Muscle of leg (tissue), 16 donors: ENCODE measurements at places on chromosomes 2 and 18. TPM values are rescaled to one million over a fixed set of nuclear protein-coding genes. Genes with fewer than 3 reads are reported as not detected.

The KIF3C gene
- polyA plus RNA-seq, result 6.2 TPM

The LAMA3 gene
- polyA plus RNA-seq, result 3.6 TPM

The NPAS2 gene
- 8.5 TPM for polyA plus RNA-seq

The TUBA3D gene
- 0.45 TPM for polyA plus RNA-seq

The DSC2 gene
- polyA plus RNA-seq, result 3.1 TPM

The OR6B2 gene
- polyA plus RNA-seq, result not detected

The CFC1 gene
- polyA plus RNA-seq, result not detected

The THSD7B gene
- 1.1 TPM for polyA plus RNA-seq

The RIT2 gene
- not detected for polyA plus RNA-seq

The MROH2A gene
- polyA plus RNA-seq, result not detected

The IL36B gene
- polyA plus RNA-seq, result not detected

The GREB1L gene
- polyA plus RNA-seq, result 3.2 TPM

The CABYR gene
- 3.3 TPM for polyA plus RNA-seq

The CCNT2 gene
- polyA plus RNA-seq, result 25.0 TPM

The LYPD6 gene
- polyA plus RNA-seq, result 1.8 TPM

The COLEC11 gene
- polyA plus RNA-seq, result 0.24 TPM

The SCN7A gene
- 55.8 TPM for polyA plus RNA-seq

The M1AP gene
- 0.15 TPM for polyA plus RNA-seq

The GRHL1 gene
- polyA plus RNA-seq, result 1.2 TPM

The NEB gene
- 673 TPM for polyA plus RNA-seq

The LRRC30 gene
- 8.0 TPM for polyA plus RNA-seq

The UGT1A3 gene
- polyA plus RNA-seq, result not detected

The SERPINB13 gene
- polyA plus RNA-seq, result not detected
